HuH-7 (cell line): ENCODE measurements at places on chromosomes 5 and 9.
A peak's percentile ranks its signal among the peaks of the same experiment; 100 is the strongest.

- DNase-seq = no peak
These were observed 24.9 kb upstream of the SLCO6A1 start for GRCh38 chr5:102523541-102524175.

- DNase-seq = no peak
These were observed 18.5 kb downstream of the CAMSAP1 start for GRCh38 chr9:135888766-135889394.

- no peak for DNase-seq
These were observed 267.7 kb downstream of the FANCC start for GRCh38 chr9:95049761-95050160.

GRCh38 chr9:84780385-84780784, 110.9 kb downstream of the NTRK2 start:
- DNase-seq = no peak

- DNase-seq = no peak
These were observed 7.8 kb downstream of the LCN10 start for GRCh38 chr9:136734837-136735496.

- no peak for DNase-seq
These were observed 65.9 kb downstream of the PPARGC1B start for GRCh38 chr5:149796030-149796429.

DNA sequence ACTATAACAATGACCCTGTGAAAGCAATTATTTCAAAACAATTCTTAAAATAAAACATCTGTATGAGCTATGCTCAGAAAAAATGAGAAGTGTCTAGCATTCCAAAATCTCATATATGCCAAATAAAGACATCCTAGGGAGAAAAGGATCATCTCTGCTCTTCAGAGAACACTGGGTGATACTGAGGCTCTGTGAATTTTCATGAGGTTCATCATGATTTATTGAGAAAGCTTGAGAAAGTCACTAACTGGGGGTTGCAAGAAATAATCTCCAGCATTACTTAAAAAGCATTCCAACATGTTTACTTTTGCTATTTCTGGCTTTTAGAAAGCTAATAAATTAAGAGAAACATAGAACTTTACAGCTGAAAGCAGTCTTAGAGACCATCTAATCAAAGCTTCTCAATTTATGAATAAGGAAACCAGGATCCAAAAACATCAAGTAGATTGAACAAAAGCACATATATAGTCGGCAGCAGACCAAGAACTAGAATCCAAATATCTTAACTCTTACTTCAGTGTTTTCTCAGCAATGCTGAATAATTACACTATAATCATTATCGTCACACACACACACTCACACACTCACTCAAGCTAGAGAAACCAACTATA, 372.8 kb downstream of the NR2F1-AS1 start:
- DNase-seq = no peak

DNA sequence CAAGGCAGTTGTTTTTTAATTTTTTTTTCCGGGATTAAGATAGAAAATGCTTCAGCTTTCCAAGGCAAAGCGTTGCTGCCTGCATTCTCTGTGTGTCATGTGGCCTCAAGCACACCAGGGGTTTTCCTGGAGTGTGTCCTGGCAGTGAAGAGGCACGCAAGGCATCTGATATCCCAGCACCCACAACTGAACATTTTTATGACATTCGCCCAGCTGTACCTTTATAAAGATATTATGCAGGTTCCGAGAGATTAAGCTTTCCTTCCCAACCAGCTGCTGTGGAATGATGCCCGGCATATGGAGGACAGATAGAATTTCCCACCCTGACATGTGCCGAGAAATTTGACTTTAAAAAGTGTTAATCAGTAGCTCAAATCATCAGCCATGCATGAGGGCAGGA, 205.6 kb downstream of the GADD45G start:
- DNase-seq = no peak

- DNase-seq = no peak
These were observed 5.5 kb upstream of the CPEB4 start for GRCh38 chr5:173882632-173883031.

GRCh38 chr5:147836439-147836838, 5.0 kb upstream of the SPINK1 start:
- no peak for DNase-seq

DNA sequence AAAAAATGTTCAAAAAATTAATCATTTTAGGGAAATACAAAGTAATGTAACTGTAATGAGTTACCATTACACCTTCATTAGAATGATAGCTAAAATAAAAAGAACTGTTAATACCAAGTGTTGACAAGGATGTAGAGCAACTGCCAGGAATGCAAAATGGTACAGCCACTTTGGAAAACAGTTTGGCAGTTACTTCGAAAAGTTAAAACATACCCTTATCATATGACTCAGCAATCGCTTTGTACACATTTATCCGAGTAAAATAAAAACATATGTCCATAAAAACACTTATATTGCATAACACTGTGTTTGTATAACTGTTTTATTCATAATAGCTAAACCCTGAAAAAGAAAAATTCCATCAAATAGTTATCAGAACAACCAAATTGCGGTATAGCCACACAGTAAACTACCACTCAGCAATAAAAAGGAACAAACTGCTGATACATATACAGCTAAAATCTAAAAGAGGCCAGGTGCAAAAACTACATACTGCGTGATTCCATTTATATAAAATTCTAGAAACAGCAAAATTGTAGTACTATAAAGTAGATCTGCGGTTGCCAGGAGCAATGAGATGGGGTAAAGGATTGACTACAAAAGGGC, 61.7 kb downstream of the RFX3 start:
- DNase-seq = no peak

DNA sequence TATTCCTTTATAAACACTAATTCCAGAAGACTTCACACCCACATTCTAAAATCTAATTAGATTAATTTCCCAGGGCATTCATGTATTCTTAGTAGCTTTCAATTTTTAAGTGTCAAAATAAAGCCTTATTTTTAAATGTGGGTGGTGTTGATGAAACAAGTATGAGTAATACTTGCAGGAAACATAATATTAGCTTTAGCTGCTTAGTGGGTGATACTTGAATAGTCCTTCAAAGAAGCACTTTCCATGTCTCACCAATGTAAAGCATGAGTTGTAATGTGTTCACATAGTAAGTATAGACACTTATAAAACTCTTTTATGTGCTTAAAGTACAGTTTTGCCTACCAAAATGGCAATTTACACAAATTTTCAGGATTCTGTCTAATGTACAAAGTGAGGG, 6.9 kb downstream of the FNBP1 start:
- no peak for DNase-seq

DNA sequence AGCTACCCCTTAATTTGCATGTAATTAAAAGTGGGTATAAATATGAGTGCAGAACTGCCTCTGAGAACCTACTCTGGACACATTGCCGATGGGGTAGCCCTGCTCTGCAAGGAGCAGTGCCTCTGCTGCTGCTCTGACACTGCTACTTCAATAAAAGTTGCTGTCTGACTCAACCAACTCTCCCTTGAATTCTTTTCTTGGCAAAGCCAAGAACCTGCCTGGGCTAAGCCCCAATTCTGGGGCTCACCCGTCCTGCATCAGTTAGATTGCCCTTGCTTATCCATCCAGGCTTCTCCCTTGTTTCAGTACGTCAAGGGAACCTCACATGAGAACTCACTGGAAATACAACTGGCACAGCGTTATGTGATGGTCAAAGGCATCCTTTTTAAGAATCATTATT, 44.1 kb downstream of the FBXL7 start:
- no peak for DNase-seq

DNA sequence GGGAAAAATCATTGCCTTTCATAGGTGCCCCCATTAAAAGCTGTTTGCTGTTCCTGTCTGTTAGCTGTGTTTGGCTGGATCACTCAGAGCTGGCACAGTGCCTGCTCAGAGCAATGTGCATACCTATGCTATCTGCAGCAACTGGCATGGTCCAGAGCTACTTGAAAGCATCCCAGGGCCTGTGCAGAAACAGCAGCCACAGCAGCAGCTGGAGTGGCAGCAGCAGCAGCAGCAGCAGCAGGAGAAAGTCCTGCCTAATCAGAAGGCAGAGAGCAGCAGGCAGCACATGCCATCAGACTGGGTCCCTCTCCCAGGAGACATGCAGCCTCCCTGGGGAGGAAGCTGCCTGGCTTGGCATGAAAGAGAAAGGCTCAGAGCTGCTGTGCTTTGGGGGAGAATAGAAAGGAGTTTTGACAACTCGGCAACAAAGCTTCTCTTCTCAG, 243.8 kb upstream of the WWC1 start:
- no peak for DNase-seq

GRCh38 chr5:176739461-176740051, 70.8 kb upstream of the UNC5A start:
- DNase-seq = no peak

- DNase-seq = peak; percentile 6
These were observed 107.4 kb downstream of the SCAMP1 start for GRCh38 chr5:78467752-78468357.

GRCh38 chr9:106897236-106897635, 34.3 kb downstream of the ZNF462 start:
- DNase-seq = no peak

DNA sequence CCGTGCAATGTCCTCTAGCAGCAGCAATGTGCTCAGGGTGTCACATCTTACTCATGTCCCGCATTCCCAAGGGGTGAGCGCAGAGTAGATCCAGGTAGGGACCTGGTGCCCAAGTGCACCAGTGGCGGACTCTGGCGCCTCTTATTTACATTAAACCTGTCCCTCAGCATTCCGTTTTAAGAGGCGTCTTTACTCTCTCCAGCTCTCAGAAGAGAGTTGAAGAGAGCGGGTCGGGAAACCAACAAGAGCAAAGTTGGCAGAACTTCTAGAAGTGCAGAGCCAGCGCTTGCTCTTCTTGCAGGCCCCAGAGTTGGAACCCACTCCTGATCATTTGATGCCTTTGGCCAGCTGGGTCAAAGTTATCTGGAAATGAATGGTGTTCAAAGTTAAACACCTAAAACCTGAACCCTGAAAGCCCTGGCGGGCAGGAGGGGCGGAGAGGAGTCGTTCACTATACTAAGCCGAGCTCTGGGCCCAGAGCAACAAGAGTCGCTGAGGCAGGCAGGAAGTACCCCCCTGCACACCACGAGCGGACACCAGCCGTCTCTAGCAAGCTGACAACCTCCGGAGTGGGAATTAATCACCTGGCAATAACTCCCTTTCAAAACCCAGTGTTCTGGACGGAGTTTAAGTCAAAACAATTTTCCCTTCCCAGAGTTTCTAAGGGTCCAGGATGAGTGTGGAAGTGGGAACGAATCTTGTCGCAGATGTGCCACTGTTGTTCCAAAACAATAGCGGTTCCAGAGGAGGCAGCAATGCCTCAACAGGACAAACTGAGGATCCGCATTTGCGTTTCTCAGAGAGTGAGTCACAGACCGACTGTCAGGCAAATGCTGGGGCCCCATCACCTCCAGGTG, 122.8 kb downstream of the TMEM161B start:
- DNase-seq = no peak

- no peak for DNase-seq
These were observed 53.9 kb downstream of the DROSHA start for GRCh38 chr5:31477971-31478370.

DNA sequence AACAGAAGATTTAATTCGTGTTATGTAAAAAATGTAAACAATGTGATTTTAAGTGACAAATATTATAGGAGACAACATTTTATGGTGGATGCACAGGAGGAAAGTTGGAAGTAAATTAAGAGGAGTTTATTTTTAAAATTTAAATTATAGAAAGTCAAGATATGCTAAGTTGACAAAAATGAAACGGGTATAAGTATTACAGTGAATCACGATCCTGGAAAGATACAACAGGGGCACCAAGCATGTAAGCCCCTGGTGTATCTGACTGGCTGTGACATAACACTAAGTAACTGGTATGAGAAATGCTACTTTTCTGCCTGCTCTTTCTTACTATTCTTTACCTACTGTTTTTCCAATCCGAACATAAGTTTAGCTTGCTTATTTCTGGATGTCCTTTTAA, 419.8 kb upstream of the CHD1 start:
- DNase-seq = no peak

DNA sequence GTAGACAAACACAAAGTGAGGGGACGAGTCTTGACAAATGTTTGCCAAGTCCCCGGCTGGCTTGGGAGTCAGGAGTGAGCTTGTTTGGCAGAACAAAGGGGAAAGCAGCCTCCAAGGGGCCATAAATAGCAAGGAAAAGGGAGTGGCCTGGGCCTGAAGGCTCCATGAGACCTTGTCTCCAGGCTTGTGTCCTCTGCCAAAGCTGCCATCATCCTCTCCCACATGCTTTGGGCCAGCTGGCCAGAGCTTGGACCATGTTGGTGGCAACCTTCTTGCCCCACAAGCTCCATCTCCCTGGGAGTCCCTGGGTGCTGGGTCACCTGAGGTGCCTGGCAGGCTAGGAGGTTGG, 13.3 kb upstream of the PITX1 start:
- DNase-seq = no peak

DNA sequence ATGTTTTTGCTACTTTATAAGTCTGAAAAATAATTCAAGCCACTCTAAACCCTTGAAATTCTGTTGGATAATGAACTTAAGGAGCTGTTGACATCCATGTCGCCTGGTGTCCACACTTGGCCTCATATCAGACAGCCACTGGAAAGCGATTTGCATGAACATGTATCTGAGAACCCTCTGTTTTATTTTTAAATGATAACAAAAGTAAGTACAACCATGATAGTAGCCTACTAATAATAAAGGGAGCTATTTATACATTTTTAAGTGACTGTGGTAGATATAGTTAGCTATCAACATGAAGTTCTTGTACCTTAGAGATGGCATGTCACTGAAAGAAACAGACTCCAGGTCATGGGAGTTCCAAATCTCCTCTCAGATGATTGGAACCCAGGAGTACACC, 53.3 kb downstream of the PLCXD3 start:
- DNase-seq = no peak

GRCh38 chr5:138276402-138277054, 2.1 kb upstream of the GFRA3 start:
- peak; percentile 44 for DNase-seq

DNA sequence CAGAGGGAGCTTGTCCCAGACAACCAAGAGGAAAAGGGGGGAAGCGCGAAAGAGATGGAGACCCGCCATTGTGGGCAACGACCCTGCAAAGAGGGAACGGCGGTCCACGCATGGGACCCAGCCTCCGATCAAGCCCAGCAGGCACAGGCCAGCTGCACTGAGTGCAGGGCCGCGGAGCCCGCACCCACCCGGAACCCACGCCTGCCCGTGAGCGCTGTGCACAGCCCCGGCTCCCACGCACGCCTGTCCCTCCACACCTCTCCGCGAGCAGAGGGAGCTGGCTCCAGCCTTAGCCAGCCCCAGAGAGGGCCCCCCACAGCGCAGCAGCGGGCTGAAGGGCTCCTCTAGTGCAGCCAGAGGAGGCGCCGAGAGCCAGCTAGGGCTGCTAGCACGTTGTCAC, 416.5 kb downstream of the DMRTA1 start:
- DNase-seq = no peak
